CD4-positive, alpha-beta T cell treated with Interleukin-17A for 1 hour (primary cell): ENCODE measurements at places on chromosomes 13 and 19.
A peak's percentile ranks its signal among the peaks of the same experiment; 100 is the strongest.

- DNase-seq, result no peak
Measured at GRCh38 chr13:39353988-39354387, 249.0 kb downstream of the LHFPL6 start.

DNA sequence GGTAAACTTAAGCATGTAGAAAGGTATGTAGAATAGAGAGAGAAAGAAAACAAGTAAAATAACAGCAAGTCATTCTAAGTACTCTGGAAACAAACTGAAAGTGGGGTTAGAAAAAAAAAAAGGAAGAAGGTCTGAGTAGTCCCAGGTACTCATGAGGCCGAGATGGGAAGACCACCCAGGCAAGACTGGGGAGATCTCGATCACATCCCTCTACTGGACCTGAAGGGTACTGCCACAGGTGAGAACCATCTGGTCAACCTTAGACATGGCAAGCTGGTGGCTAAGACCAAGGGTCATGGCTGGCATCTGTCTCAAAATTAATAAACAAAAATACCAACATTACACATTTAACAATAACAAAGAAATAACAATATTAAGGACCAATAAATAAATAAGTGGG lies 36.3 kb upstream of the ZNF724 start:
- DNase-seq, result no peak

DNA sequence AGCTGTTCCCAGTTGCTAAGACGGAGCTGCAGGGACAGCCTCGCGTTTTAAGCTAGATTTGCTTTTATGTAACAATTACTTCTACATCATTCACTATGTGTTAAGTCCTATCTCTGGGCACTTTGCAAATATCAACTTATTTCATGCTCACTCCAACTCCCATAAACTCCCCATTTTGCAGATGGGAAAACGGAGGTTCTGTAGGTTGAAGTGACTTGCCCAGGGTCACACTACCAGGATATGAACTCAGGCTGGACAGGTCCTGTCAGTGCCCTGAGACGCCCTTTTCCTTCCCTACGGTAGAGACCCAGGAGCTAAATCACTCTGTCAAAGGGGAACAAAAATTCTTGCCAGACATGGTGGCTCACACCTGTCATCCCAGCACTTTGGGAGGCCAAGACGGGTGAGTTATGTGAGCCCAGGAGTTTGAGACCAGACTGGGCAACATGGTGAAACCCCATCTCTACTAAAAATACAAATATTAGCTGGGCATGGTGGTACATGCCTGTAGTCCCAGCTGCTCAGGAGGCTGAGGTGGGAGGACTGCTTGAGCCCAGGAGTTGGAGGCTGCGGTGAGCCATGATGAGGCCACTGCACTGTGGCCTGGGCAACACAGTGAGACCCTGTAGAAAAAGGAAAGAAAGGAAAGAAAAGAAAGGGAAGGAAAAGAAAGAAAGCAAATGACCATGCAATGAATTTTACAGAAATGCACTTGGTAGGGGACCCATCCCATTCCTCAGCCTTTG lies 14.5 kb upstream of the NFIC start:
- DNase-seq, result no peak

DNA sequence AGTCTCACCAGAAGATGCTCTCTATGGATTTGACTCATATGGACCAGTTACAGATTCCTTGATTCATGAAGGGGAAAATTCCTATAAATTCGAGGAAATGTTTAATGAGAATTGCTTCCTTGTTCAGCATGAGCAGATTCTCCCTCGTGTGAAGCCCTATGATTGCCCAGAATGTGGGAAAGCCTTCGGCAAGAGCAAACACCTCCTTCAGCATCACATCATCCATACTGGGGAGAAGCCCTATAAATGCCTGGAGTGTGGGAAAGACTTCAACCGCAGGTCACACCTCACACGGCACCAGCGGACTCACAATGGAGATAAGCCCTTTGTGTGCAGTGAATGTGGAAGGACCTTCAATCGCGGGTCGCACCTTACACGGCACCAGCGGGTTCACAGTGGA lies 10.7 kb downstream of the ZNF460 start:
- DNase-seq, result no peak

DNA sequence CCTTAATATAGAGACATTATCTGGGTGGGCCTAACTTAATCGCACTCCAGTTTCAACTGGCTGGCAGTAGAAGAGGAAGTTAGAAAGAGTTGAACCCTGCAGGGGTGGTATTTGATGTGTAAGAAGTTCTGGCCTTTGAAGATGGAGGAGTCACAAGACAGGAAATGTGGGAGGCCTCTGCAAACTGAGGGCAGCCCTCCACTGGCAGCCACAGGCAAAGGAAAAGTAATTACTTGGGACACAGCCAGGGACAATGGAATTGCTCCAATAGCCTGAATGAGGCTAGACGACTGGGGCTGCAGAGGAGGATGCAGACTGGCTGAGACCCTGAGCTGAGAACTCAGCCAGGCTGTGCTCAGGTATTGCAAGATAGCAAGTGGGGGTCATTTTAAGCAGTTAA lies 703.3 kb upstream of the ARGLU1 start:
- DNase-seq, result no peak

- DNase-seq, result no peak
Measured at GRCh38 chr13:46386392-46387063, 524 bp downstream of the RUBCNL start.

GRCh38 chr19:13155472-13156359 lies 5.5 kb downstream of the IER2 start:
- DNase-seq, result peak; percentile 90

GRCh38 chr19:4089400-4089908 lies 22.8 kb upstream of the ZBTB7A start:
- peak; percentile 69 for DNase-seq

GRCh38 chr19:31350693-31351055 lies 1.4 kb upstream of the TSHZ3 start:
- DNase-seq, result no peak

- DNase-seq, result no peak
Measured at GRCh38 chr13:95516021-95516420, 36.5 kb upstream of the CLDN10 start.

DNA sequence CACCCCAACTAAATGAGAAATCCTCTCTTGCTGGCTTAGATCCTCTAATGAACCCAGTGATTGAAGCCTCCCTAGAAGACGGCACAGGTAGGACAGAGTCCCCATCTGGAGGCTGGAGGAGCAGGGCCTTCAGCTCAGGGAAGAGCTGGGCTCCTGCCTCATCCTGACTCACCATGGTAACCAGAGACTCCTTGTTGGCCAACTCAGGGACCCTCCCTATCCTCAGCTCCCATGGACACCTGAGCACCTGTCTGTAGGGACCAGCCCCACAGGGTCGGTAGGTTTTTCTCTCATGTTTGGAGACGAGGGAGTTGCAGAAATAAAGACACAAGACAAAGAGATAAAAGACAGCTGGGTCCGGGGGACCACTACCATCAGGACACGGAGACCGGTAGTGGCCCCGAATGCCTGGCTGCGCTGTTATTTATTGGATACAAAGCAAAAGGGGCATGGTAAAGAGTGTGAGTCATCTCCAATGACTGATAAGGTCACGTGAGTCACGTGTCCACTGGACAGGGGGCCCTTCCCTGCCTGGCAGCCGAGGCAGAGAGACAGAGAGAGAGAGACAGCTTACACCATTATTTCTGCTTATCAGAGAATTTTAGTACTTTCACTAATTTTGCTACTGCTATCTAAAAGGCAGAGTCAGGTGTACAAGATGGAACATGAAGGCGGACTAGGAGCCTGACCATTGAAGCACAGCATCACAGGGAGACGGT lies 26.6 kb downstream of the SIGLEC7 start:
- DNase-seq, result no peak

- DNase-seq, result no peak
Measured at GRCh38 chr13:77537289-77537919, 1.9 kb downstream of the SCEL start.

DNA sequence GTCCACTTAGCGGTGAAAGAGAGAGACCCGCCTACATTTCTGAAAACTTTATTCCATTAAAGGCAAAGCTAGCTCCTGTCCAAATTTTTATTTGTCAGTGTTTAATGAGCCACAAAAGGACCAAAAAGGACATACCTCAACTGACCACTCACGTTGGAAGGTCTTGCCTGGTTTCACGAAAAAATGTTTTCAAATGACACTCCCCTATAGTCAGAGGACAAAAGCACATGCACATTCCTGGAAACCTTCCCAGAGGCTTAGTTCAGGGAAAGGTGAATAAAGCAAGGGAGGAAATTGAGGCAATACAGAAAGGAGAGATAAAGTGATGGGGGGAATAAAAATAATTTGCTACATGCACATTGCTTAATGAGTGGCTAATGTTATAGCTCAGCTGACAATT lies 55.6 kb downstream of the DOCK9 start:
- no peak for DNase-seq

DNA sequence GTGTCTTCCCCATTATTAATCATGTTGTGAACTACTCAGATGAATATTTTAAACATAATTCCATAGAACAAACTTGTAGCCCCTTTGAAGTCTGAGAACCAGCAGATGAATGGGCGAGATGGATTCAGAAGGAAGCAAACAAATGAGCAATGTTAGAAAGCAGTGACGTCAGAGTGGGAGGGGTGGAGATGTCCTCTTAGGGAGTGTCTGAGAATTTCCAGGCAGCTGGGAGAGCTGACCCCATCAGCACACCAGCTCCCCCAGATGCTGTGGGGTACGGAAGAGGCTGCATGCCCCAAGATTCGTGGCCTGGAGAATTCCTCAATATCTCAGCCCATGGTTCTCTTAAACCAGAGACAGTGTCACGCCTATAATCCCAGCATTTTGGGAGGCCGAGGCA lies 68.6 kb downstream of the DPF1 start:
- no peak for DNase-seq

DNA sequence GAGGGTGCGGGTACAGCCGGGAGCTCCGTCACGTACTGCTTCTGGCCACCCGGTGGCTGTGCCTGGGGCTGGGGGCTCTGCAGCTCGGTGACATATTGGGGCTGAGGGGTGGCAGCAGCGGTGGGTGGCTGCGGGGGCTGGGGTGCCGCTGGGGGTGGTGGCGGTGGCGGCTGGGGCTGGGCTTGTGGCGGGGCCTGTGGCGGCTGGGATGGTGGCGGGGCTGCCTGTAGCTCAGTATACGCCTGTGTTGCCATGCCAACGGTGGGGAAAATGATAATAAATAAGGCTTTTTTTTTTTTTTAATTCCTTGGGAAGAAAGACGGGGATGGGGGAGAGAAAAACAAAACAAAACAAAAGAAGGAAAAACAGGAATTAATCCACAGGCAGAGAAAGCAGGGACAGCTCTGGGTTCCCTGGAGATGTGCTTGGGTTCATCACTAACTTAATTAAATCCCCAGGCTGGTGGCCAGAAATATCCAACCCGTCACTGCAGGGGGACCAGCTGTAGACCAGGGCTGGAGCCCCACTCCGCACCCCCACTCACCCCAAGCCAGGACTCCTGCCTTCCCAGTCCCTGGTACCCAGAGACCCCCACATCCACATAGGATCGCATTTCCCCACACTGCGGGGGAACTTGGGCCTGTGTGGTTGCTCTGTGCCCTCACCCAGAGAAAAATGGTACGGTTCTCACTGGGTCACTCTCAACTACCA lies 12.4 kb downstream of the RFX1 start:
- peak; percentile 23 for DNase-seq

DNA sequence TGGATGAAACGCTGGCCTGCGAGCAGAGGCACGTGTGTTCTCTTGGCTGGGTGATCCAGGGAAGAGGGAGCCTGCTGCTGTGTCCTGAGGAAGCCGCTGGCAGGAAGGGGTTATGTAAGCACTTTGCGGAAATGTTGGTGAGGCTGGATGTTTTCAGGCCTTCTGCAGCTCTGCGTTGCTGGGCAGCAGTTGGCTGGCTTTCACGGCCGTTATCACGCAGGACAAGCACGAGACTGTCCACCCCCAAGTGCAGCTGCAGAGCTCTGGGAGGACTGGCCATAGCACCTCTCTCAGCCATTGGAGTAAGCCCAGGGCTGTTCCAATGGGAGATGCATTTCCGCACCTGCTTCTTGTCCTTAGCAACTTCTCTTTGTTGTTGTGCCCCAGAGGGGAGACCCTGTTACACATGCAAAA lies 146.9 kb upstream of the SOX21 start:
- DNase-seq, result no peak

DNA sequence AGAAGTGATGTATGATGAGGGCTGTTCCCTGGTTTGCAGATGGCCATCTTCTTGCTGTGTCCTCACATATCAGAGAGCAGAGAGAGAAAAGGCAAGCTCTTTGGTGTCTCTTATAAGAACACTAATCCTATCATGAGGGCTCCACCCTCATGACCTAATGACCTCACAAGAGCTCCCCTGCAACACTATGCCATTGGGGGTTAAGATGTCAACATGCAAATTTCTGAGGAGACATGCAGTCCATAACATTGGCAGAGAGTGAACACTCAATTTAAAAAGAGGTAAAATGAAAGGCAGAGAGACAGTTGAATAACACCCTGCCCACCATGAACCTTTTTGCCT lies 10.9 kb downstream of the FAM187B start:
- no peak for DNase-seq

DNA sequence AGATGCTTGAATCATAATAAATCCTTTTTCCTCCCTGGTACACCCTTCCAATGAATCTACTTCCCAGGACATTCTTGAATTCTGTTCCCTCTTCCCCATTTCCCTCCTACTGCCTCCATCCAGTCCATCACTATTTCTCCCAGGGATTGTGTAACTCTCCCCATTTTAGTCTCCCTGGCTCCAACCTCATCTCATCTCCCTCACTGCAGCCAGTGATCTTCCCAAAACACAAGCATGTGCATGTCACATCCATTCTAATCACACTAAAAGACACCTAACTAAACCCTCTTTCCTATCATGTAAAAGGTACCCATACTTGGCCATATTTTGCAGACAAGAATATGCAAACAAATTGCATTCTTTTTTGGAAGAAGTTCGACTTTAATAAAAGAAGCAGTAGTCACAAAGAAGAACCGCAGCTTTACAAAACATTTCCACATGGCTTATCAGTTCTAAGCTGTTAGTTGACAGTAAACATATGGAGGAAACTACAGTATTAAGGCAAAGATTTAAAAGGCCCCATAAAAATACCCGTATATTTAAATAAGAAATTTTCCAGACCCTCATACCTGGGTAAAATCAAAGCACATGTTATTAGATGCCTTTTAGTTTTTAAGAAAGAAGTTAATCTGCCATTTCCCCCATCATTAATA lies 111.0 kb downstream of the KCTD12 start:
- no peak for DNase-seq

- no peak for DNase-seq
Measured at GRCh38 chr19:55579766-55580621, 654 bp downstream of the ZNF579 start.

- no peak for DNase-seq
Measured at GRCh38 chr19:35696835-35697234, 7.5 kb upstream of the ZBTB32 start.

DNA sequence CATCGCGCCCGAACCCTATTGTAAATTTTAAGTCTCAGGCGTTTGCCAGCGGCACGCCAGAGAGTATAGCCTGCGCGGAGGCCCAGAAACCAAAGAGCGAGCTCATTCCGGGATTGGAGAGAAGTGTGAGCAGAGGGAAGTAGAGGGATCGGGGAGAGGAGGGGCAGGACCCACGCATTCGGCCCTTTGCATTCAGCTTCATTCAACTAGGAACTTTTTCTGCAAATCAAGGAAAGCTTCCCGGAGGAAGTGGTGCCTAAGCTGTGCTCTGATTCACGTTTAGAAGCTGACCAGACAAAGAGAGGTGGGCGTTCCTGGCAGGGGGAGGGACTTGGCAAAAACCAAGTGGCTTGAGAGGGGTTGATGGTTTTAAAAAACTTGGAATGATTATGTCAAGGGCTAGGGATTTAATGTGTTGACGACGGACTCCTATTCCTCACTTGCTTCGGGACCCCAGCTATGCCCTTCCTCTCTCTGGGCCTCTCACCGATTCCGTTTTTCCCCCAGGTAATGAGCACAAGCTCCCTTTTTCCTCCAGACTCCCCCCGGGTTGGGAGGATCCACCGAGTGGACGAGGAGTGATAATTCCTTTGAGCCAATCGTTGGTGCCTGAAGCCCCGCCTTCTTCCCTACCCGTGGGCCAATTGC lies 811 bp upstream of the PRMT1 start:
- DNase-seq, result no peak
